Liver (tissue), 10 donors: ENCODE measurements at places on chromosomes 12 and 14. TPM values are rescaled to one million over a fixed set of nuclear protein-coding genes. Genes with fewer than 3 reads are reported as not detected.

TBX3 gene
- total RNA-seq = 23.0 TPM

TESPA1 gene
- total RNA-seq = 3.2 TPM

NYNRIN gene
- 11.0 TPM for total RNA-seq

LHX5 gene
- not detected for total RNA-seq
